ENCODE measurements at places on chromosomes 3 and 15. TPM values are rescaled to one million over a fixed set of nuclear protein-coding genes. Genes with fewer than 3 reads are reported as not detected.

DNA sequence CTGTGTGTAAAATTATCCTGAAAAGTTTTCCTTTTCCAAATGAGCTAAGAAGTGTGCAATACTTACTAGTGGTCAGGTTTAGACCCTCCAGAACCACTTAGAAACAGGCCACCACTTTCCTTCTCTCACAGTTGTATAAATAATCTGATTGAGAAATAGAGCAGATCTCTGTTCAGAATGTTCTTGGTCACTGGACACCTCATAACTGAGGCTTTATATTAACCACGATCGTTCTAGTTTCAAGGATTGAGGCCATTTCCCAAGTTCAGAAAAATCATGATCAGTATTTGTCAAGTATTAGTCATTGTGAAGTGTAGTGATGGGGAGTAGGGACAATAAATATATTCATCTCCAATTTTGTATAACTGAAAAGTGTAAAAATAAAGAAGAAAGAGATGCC is 1.0 kb upstream of the MAP3K13 start:
- no peak overlapping the region for H3K27ac ChIP-seq
- no peaks in the 10 kb centered on the region for H3K4me1 ChIP-seq
- H3K36me3 ChIP-seq, result no peaks in the 10 kb centered on the region
- peaks cover 48% of the 10 kb centered on the region for H3K27me3 ChIP-seq
- no peak overlapping the region for H3K4me3 ChIP-seq

- peaks cover 59% of the 10 kb centered on the region for H3K36me3 ChIP-seq
- H3K27me3 ChIP-seq, result no peaks in the 10 kb centered on the region
- H3K4me3 ChIP-seq, result no peak overlapping the region
- H3K27ac ChIP-seq, result no peak overlapping the region
These were observed 90.7 kb downstream of the FNDC3B start for GRCh38 chr3:172129850-172130716.

- no peak for DNase-seq
- H3K27ac ChIP-seq, result no peak overlapping the region
- no peaks in the 10 kb centered on the region for H3K4me1 ChIP-seq
- H3K36me3 ChIP-seq, result no peaks in the 10 kb centered on the region
- no peaks in the 10 kb centered on the region for H3K27me3 ChIP-seq
These were observed 566.4 kb upstream of the SGO1 start for GRCh38 chr3:20752416-20752815.

DNA sequence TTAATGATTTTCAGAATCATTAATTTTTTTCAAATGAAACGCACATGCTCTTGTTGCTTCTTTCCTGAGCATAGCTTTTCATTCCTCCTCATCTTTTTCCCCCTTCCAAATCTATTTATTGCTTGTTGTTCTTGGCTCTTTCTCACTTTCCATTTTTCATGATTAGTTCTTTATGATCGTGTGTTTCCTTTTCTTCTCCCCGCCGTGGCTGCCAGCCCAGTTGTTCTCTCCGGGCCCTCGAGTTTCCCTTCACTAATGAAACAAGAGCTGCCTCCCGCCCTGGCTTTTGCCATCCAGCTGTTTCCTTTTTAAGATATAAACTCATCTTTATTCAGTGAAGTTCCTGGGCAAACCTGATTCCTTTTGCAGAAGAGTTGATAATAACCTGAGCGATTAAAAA is 170.2 kb upstream of the NR2F2 start:
- DNase-seq, result no peak
- no peak overlapping the region for H3K4me3 ChIP-seq
- H3K4me1 ChIP-seq, result no peaks in the 10 kb centered on the region
- no peaks in the 10 kb centered on the region for H3K27me3 ChIP-seq
- no peak overlapping the region for H3K27ac ChIP-seq

GRCh38 chr3:139455206-139455605 is 21.1 kb downstream of the RBP2 start:
- H3K36me3 ChIP-seq, result no peaks in the 10 kb centered on the region
- no peaks in the 10 kb centered on the region for H3K27me3 ChIP-seq
- H3K4me3 ChIP-seq, result no peak overlapping the region
- H3K4me1 ChIP-seq, result no peaks in the 10 kb centered on the region

DNA sequence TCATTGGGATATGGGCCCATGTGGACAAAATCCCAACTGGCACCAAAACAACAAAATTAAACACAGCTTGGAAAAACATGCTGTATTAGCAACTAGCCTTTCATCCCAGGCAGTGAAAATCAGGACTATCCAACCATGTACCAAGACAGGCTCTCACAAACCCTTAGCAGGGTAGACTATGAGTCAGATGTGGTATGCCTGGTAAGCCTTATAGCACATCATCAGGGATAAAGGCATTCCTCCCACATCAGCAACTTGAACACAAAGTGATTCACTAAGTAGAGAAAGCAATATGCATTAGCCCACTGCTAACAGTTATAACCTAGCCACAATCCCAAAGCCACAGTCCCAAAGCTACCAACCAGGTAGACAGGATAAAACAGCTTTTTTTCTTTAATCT is 8.0 kb downstream of the CEP152 start:
- no peak for DNase-seq
- no peak overlapping the region for H3K27ac ChIP-seq
- no peaks in the 10 kb centered on the region for H3K27me3 ChIP-seq

Gene IL5RA
- total RNA-seq, result not detected

Gene GOLGA8Q
- total RNA-seq, result not detected

Gene SSUH2
- total RNA-seq, result 12.4 TPM

Gene GPR62
- total RNA-seq, result 0.41 TPM

Data from endodermal cell (in vitro differentiated cells).